ENCODE measurements at places on chromosomes 5 and 9.
A peak's percentile ranks its signal among the peaks of the same experiment; 100 is the strongest.

DNA sequence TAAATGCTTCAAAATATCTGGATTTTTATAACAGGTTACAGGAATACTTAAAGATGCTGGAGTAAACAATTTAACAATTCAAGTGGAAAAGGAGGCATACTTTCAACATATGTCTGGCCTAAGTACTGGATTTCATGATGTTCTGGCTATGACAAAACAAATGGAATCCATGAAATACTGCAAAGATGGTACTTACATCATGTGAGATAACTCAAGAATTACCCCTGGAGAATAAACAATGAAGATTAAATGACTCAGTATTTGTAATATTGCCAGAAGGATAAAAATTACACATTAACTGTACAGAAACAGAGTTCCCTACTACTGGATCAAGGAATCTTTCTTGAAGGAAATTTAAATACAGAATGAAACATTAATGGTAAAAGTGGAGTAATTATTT is 35.6 kb downstream of the SLC30A5 start:
- DNase-seq, result no peak

- no peak for DNase-seq
These were observed 394.0 kb downstream of the CETN3 start for GRCh38 chr5:90015584-90016018.

- no peak for DNase-seq
These were observed 138.1 kb downstream of the ATPSCKMT start for GRCh38 chr5:10111571-10111970.

DNA sequence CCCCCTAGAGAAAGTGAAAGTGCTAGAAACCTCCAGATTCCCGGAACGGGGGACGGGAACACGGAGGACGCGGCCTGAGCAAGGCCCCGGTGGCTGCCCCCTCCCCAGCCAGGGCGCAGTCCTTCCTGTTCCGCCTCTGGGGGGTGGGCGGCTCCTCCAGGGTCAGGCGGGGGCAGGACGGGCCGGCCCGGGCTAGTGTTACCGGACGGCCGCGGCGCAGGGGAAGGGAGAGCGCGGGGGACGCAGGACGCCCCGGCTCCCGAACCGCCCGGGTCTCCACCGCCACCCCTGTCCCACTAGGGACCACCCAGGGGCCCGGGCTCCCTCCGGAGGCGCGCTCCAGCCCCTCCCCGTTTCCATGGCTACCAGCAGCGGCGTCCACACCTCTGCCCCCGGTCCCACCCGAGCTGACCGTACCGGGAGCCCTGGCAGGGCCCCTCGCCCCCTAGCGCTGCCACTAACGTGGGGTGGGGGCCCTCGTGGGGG is 579 bp downstream of the SLC12A7 start:
- no peak for DNase-seq

DNA sequence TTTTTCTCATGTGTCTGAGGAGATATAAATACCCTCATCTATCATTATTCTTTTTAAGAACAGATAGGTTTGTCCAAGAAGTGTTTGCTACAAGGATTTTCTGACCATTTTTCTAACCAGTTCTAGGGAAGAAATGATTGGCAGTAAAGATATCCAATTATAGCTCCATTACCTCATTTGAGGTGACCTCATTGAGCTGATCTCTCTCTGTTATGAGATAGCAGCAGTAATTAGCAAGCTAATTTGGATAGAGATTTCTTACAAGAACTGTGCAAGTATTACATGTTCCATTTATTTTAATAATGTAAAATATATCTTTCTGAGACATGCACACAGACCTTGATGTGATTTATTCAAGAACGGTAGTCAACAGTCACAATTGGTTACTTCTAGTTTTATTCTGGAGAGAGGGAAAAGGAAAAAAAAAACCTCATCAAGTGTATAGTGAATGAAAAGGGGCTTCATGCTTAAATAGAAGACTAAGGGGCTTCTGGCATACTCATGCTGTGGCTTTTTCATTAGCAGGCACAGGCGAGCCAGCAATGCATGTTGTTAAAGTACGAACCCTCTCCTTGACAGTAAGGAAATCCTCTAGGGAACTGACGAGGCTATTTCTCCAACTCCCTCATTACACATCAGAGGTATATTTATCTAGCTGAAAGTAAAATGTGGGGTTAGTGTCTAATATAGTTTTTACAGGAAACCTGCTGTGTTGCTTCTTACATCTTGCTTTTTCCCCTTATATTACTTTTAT is 127.3 kb downstream of the NUDT12 start:
- no peak for DNase-seq

DNA sequence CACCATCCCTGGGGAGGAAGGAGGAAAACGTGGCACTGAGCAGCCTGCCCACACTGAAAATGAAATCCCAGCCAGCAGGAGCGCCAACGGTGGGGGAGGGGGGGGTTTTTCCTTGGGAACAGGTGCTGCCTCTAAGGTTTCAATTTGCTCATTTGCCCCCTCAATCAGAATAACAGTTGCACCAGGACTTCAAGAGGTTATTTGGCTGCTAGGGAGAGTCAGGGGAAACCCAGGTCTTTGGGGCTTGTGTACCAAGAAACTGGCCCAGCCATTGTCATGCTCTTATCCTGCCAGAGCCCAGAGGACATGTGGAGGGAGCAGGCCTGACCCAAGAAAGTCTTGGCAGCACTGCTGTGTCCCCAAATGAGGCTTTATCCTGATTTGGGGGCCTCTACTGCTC is 66.5 kb downstream of the NDFIP1 start:
- DNase-seq, result no peak

- no peak for DNase-seq
These were observed 156.4 kb upstream of the ADRA1B start for GRCh38 chr5:159759791-159760290.

GRCh38 chr5:180820788-180821321 is 18.2 kb upstream of the MGAT1 start:
- no peak for DNase-seq

DNA sequence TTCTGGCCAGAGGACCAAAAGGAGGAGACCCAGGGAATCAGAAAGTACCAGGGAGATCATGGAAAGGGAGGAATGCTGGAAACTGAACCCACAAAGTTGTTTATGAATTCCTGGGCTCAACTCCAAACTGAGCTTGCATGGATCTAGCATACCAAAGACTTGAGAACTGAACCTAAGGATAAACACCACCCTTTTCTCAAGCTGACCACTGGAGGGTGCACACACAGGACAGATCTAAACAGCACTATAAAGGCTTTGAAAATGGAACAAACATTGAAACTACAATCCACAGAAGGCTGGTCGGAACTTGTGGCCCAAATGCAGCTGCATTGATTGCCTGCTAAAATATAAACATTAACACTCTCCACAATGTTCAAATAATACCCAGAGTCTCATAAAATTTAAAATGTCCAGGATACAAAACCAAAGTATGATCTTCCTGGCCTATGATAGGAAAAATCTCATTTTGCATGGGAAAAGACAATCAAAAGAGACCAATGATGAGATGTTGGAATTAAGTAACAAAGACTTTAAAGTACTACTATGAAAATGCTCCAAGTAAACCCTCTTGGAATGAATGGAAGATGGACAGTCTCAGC is 15.6 kb upstream of the IRF1 start:
- DNase-seq, result no peak

DNA sequence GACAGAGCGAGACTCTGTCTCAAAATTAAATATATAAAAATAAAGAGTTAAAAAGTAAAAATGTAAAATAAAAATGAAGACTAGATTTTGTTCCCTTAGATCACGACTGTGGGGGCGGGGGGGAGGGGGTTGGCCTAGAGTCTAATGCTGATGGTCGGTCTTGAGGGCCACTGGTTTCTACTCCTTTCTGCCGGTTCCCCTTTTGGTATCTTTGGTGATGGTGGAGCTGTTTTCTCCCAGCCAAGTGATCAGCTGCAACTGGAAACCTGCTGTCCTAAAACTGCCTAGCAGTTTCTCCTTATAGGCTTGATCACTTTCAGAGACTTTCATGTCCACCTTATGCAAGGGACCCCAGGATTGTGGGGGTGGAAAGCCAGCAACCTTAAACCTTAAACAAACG is 1.1 kb downstream of the SRD5A1 start:
- no peak for DNase-seq

DNA sequence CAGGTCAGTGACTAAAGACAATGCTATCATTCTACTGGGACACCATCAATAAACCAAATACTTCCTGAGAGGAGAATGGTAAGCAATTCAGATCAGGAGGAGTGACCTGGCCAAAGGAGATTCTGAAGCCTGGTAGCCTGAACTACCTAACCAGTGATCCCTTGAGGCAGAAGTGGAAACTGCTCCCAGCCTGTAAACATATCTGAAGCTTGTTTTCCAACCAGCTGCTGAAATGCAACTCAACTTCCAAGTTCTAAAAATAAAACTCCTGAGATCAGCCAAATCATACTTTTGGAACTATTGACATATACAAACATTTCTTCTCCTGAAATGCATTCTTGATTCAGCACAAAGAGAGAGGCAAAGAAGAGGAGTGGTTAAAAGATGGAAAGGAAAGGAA is 204.1 kb downstream of the EBF1 start:
- no peak for DNase-seq

GRCh38 chr5:94793113-94793815 is 174.8 kb downstream of the SLF1 start:
- DNase-seq, result peak; percentile 62

DNA sequence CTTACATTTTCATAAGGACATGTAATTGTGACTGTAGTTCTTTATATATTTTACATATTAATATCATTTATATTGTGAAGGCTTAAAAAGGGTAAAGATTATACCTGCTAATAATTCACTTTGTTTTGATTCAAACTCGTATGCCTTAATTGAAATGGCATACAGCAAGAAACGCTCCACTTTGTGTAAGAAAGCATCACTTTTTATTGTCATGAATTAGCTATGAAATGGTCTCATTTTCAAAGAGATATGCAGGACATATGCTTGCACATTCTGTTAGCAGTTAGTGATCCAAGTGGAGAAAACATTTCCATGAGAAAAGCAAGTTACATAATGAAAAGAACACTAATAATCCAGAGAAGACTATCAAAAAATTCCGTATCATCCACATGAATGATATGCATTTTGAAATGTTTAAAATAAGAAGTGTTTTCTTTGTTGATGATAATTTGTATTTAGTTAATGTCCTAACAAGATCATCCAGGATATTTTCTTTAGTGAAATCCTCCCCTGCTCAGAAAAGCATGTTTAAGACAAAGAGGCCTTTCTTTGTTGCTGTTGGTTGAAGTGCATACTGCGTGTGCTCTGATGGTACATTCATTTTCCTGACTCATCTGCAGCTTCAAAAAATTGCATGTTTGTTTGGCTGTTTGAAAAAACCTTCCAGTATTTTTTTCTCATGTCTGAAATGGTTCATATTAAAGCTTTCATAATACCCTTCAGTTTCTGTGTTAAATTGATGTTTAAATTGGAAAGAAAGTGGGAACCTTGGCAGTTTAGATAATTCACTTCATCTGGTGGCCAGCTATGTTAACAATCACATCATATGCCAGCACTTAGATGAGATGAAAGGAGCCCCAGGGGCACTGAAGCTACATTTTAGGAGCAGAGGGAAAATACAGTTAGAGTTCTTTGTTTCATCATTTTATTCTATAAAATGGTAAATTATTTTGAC is 242.2 kb downstream of the CSNK1G3 start:
- no peak for DNase-seq

DNA sequence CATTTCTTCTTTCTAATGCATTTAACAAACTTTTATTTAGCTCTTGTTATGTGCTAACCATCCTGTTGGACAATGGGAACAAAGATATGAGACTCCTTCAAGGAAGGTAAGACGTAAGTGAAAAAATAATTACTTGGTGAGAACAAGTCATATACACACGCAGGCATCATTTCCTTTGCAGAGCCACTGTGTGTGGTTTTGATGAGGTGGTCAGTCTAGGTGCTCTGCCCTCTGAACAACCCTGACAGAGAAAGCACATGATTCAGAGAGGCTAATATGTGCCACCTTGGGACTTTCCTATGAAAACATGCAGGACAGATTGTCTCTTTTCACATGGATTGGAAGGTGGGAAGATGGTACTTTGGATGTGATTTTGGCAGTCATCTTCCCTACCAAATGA is 1162.5 kb upstream of the DMAC1 start:
- no peak for DNase-seq

DNA sequence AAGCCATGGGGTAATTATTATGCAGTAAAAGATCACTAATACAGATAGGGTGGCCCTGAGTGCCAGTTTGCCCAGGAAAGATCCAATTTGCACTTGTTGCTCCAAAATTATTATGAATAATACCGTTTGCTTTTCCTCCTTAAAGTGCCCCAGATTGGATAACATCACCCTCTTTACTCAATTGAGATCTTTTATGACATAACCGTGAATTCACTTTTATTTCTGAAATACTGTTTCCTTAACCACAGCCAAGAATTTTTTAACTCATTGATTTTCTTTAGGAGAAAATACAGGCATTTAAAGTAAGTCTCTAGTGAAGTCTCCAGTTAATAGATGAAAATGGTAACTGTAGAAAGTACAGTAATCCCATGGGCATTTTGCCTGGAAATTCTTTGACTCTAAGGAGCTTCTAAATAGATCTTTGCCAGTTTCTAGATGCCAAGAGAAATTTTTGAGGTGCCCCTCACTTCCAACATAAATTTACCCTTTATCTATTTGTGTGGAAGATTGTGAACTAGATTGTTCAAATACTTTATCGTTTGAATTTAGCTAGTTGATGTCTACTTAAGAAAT is 99.2 kb downstream of the UHRF2 start:
- DNase-seq, result no peak

- DNase-seq, result no peak
These were observed 142.9 kb downstream of the OSTF1 start for GRCh38 chr9:75231167-75231566.

GRCh38 chr5:141743866-141744272 is 61.8 kb upstream of the ARAP3 start:
- no peak for DNase-seq

- DNase-seq, result no peak
These were observed 8.3 kb downstream of the C9orf152 start for GRCh38 chr9:110199643-110200042.

- no peak for DNase-seq
These were observed 510.0 kb downstream of the ACTL7B start for GRCh38 chr9:108345826-108346225.

DNA sequence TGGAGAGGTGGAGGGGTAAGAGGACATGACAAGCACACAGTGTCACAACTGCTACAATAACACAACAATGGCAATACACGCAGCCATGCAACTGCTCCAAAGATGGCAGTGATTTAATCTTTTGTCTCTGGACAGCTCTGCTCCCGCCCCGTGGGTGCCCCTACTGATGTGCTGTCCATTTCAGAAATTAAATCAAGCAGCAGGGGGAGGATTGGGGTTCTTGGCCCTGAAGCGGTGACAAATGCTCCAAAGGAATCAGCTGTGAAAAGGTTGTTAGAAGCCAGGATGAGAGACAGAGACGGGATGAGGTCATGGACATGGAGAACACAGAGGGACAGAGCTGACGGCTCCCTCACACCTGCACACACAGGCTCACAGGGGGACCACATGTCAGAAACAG is 22.6 kb downstream of the CNTFR start:
- no peak for DNase-seq

DNA sequence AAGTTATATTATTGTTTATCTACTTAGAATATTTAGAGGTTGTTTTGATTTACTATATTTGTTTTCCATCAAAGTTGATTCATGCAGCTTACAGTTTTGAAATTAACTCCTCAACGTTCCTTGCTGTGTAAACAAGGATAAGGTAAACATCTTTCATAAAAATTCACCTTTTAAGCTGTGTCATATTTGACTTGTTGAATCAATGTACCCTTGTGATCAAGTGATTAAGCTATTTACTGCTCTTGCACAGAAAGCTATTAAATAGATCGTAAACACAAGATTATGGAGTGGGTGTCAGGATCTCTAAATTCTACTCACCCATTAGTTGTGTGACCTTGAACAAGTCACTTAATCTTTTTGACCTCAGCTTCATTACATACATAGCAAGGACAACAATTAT is 2054.0 kb upstream of the NUDT12 start:
- DNase-seq, result no peak

- DNase-seq, result no peak
These were observed 207.3 kb downstream of the SAXO1 start for GRCh38 chr9:18825656-18826170.
